Activated T-helper 1 cell treated with anti-CD3 and anti-CD28 coated beads, Interleukin-2, amount 50 U/mL, for 16 hours (primary cell): ENCODE measurements at places on chromosomes 11 and 22.

- DNase-seq, result no peak
Observed at GRCh38 chr11:34877375-34877975, 38.7 kb downstream of the APIP start.

DNA sequence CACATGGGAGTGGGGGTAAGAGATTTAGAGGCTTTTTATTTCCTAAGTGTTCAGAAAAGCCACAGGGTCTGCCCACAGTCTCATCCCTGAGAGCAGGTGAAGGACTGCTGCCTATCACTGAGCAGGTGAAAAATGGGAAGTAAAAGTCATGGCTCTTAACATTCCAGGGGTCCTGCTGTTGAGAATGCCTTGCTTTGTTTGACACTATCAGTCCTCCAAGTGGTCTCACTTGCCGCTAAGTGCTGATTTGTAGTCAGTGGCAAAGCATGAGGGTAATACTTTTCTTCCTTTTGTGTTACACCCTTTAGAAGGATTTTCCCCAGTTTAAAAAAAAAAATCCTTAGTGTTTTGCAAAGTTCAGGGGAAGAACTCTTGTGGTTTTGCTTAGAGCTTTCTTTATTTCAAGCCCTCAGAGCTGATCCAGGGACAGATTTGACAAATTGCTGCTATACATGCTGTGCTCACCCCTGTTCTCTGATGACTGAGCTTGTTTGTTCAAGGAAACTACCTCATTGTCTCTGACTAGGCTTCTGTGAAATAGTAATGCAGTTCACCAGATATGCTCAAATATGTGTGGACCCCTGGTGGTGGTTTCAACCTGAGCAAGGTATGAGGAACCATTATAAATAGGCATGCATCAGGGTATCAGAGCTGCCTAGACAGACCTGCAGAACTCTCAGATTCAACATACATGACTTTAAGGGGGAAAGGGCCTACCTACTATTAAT is 141.0 kb downstream of the ARHGAP42 start:
- no peak for DNase-seq

DNA sequence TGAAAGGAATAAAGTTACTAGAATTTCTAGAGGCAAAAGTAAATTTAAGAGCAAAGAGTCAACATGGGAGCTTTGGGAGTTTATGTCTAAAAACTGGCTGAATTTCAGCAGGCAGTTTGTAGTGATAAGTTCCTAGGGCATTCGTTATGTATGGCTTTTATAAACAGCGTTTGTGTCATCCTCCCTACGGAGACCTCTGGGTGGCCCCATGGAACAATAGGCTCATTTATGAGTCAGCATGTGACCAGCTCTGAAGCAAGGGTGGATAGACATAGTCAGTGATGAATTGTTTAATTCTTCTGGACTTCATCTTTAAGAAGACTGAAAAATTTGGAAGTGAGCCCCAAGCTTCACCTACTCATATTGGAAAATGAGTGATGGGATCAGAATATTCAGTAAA is 37.1 kb downstream of the SVIP start:
- DNase-seq, result no peak

DNA sequence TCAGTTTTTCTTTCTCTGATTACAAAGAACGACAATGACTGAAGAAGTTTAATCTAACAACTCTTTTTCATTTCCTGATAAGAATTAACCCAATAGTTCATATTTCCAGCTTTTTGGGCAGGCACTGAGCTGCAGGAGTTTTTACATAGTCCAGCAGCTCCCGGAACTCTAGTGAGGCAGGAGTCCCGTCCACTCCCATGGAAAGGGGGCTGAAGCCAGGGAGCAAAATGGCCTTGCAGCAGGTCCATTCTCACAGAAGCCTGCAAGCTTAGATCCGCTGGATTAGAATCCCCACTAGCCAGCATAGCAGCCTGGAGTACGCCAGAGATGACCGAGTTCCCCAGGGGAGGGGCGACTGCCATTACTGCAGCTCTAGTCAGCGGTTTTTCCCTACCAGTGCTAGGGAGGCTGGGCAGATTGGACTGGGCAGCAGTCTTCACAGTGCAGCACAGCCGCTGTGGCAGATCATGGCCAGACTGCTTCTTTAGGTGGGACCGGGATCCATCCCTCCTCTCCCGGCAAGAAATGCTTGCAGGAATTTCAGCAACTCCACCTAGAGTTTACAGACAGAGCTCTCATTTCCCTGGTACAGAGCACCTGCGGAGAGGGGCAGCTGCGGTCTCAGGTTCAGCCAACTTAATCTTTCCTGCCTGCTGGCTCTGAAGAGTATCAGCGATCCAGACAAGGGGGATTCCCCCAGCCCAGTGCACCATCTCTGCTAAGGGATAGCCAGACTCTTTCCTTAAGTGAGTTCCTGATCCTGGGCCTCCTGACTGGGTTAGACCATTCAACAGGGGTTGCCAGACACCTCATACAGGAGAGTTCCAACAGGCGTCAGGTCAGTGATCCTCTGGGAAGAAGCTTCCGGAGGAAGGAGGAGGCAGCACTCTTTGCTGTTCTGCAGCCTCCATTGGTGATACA is 742 bp upstream of the CASP4 start:
- no peak for DNase-seq

DNA sequence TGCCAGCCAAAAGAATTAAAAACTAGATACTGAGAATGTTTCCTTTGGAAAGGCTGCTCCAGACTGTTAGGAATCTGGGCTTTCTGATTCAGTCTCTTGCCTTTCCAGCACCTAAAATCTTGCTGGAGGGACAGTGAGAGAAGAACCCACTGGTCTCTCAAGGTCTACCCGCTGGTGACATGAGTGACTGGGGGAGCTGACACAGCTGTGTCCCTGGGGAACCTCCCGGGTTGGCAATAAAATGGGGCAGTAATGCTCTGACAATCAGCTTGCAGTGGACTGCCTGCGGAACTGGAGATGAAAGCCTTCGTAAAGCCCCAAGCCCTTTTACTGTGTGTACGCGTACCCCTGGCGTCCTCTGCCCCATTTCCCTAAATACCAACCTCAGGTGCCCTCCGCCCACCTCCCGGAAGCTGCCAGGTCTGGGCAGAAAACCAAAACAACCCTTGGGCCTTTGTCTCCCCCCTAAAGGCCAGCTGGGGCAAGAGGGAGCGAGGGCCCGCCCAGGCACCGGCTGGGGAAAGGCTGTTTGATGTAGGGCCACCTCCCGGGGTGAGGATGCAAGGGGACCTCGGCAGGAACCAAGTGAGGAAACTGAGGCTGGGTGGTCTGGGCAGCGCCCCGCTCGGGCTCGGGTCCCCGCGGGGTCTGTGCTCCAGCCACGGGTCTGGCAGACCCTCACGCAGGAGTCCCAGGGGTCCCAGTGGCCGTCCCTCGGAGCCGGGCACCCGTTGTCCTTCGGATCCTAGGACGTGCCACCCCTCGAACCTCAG is 741 bp downstream of the CARS1 start:
- peak; percentile 10 for DNase-seq

- DNase-seq, result peak; percentile 13
Observed at GRCh38 chr22:23219822-23220484, 39.6 kb downstream of the BCR start.

DNA sequence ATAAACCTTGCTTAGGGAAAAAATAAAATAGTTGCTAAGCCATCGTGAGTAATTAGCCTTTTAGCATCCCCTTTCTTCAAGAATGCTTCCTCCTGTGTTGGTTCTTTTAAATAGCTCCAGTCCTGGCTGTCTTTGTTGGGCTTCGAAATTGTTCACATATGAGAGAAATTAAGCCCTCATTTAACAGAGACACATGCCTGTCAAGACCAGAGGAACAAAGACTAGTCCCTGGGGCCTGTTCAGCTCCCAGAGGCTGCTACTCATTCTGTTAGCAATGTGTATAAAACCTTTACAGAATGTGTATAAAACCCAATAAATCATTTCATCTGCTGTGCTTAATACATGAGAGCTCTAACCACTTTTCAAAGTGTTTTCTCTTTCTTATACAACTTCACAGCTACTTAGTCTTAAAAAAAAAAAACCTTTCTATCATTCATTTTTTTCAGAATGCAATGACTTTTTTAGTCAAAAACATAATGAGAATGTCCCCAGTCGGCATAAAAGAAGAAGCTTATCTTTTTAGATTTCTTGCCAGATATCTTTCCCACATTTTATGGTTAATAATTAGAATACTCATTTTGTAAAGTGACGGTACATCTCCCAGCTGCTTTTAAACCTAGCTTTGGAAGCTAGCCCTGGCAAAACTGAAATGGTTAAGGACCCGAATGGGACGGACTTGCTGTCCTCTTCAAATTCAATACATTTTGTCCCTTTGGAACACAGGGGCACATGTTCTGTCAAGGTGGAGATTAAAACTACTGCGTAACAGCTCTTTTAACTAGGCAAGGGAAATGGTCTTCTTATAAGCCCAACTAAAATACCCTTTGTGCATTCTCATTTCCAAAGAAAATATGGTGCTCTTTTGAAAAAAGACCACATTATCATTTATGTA is 186.1 kb downstream of the SOX6 start:
- DNase-seq, result no peak

- DNase-seq, result no peak
Observed at GRCh38 chr11:4664786-4665185, 21.0 kb downstream of the OR51E1 start.

DNA sequence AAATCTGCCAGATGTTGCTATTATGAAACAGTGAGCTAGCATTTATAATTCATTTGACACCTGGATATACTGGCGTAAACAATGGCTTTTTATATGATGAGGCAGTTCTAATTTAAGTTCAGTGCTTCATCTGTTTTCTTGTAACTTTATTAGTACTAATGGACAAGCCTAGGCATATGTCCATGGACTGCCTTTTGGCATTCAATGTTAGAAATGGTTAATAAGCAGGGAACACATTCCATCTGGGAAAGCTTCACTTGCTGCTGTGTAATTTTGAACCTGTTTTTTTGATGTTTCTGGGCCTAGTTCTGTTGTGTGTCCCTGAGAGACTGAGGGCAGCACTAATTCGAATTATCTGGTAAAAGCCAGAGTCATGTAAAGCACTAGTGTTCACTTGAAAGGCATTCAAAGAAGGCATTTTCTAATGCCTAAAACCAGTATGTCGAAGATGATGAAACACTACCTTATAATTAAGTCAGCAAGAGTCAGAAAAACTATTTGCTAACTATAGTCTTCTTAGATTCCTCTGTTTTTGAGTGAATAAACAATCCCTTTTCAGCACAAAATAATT is 138.5 kb downstream of the SWAP70 start:
- DNase-seq, result no peak

DNA sequence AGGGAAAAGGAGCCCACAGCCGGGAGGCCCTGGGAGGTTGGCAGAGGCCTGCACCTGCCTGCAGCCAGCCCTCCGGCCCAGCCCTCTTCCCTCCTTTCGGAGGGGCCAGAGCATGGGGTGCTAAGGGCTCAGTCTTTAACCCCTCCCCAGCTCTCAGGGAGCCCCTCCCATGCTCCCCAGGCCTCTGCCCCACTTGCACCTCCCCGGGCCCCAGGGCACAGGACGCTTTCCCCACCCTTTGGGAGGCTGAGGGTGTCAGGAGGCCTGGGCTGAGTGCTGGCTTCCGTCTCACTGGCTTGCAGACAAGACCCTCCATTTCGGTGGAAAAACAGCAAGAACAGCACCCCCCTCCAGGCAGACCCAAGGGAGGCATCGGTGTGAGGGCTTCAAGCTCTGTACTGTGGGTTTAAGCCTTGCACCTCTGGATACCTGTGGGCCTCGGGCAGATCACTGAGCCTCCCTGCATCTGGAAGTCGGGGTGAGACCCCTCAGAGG is 7.3 kb downstream of the ASCL2 start:
- DNase-seq, result no peak

- DNase-seq, result no peak
Observed at GRCh38 chr11:23023319-23023718, 163.0 kb upstream of the CCDC179 start.

GRCh38 chr22:20403779-20404140 is 9.8 kb downstream of the ZNF74 start:
- DNase-seq, result no peak

- DNase-seq, result no peak
Observed at GRCh38 chr11:108241330-108242037, 18.6 kb downstream of the ATM start.

- DNase-seq, result no peak
Observed at GRCh38 chr11:12086271-12087074, 23.9 kb upstream of the MICAL2 start.

GRCh38 chr11:32100495-32100894 is 9.6 kb downstream of the RCN1 start:
- no peak for DNase-seq

DNA sequence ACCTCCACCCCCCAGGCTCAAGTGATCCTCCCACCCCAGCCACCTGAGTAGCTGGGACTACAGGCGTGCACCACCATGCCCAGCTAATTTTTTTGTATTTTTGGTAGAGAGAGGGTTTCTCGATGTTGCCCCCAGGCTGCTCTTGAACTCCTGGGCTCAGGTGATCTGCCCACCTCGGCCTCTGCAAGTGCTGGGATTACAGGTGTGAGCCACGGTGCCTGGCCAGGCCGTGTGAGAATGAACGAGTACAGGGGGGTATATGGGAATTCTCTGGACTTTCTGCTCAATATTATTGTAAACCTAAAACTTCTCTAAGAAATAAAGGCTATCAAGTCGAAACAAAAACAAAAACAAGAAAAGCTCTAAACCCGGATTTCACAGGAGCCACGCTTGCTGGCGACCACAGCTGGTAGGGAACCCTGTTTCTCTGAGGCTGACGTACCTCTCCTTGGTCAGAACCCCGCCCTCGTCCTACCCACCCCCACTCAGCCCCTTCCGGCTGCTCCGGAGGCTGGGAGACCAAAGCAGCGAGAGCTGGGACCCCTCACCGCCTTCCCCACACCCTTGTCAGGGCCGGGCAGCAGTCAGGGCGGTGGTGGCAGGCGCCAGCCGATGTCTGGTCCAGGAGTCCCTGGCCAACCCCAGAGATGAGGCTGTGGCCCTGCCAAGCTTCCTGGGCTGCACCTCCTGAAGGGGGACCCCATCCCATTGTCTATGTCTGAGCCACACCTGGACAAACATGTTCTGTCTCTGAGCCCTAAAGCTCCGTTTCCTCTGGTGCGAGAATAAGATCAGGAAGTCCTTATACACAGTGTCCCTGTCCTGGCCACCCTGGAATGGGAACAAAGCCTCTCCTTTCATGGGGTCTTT is 52.1 kb downstream of the LINC01488 start:
- no peak for DNase-seq

DNA sequence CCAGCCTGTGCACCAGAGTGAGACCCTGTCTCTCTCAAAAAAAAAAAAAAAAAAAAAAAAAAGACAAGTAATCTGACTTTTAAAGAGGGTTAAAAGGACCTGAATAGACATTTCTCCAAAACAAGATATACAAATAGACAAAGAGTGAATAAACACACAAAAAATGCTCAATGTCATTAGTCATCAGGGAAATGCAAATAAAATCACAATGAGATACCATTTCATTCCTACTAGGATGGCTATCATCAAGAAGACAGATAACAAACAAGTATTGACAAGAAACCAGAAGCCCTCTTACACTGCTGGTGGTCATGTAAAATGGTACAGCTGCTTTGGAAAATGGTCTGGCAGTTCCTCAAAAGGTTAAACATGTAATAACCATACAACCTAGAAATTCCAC is 4.1 kb downstream of the RIC3 start:
- DNase-seq, result no peak
